Hematopoietic multipotent progenitor cell treated with erythropoietin and hydrocortisone succinate and interleukin-3 and kit ligand, for 15 days (in vitro differentiated cells): ENCODE measurements at places on chromosomes 11 and 22.

DNA sequence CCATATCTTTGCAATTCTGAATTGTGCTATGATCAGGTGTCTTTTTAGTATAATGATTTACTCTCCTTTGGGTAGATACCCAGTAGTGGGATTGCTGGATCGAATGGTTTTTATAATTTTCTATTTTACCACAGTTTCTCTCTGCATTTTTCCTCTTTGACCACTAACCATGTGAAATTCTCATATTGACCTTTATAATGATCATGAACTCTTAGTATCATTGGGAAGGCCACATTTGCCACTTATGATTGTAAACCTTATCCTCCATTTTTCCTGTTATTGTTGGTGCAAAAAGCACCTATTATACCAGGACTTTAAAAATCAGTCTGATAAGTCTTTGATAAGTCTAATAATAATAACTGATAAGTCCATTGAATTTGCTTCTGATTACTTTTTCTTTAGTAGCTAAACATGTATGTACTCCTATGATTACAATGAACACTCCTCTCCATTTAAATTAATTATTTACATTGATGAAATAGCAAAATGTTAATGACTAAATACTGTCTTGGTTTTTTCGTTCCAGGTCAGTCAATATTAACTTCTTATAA is 9.6 kb downstream of the NEAT1 start:
- peak; percentile 29 for DNase-seq

- DNase-seq = no peak
Observed at GRCh38 chr11:58927393-58928106, 11.7 kb upstream of the GLYATL1 start.

DNA sequence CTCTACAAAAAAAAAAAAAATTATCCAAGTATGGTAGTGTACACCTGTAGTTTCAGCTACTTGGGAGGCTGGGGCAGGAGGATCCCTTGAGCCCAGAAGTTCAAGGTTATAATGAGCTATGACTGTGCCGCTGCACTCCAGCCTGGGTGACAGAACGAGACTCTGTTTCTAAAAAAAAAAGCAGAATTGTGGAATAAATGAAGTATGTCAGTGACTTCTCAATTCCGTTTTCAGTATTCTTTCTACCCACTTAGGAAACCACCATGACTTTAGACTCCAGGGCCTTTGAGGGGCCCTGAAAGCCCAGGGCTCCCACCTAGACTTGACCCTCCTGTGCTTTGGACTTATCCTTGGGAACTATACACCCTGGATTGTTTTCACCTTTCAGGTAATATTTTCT is 6.5 kb upstream of the NUP160 start:
- no peak for DNase-seq

GRCh38 chr22:48952256-48953102 is 875.2 kb downstream of the BRD1 start:
- no peak for DNase-seq

DNA sequence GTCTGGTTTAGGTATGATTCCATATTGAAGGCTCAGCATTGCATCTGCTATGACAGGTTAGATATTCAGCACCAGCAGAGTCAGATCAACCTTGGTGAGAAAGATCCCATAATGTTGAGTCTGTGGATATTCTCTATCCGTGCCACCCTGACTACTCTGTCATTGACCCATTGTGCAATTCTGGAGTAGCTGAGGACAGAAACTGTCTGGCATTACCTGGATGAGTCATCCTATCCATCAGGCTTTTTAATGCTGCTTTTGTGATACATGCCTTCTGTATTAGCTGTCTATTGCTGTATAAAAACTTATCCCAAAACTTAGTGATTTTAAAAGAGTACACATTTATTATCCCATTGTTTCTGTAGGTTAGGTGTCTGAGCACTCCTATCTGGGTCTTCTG is 189.1 kb upstream of the FAT3 start:
- DNase-seq = no peak

- no peak for DNase-seq
Observed at GRCh38 chr11:125332821-125333220, 163.2 kb downstream of the FEZ1 start.

- no peak for DNase-seq
Observed at GRCh38 chr22:44728761-44729324, 23.5 kb upstream of the ARHGAP8 start.

DNA sequence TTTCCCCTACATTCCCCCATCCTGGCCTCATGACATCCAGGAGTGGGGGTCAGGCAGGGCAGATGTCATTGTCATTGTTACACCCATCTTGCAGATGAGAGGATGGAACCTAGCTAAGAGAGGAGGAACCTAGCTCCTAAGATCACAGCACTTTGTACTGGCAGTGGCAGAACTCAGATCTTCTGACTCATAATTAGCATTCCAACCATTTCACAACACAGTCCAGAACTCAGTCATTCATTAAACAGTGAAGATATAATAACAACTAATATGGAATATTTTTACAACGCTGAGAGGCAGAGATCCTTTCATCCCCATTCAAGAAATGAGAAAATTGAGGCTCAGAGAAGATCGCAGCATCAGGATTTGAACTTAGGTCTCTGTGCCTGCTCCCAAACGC is 127.8 kb downstream of the CHST1 start:
- DNase-seq = no peak

DNA sequence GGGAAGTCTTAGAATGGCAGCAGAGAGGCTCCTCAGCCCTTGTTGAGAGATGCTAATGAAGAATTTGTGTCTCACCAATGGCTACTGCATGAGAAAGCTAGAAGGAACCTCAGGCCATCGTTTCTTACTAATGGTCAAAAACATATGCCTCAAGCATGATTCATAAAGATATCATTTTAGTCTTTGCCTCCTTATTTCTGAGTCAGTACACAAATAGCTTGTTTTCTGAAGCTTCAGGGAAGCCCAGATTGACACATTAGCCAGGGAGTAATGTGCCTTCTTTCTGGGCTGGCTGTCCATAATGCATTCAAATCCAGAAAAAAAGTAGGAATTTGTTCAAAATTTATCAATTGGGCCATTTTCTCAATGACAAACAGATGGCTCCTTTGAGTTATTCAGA is 169.4 kb upstream of the ZBED5 start:
- DNase-seq = no peak

DNA sequence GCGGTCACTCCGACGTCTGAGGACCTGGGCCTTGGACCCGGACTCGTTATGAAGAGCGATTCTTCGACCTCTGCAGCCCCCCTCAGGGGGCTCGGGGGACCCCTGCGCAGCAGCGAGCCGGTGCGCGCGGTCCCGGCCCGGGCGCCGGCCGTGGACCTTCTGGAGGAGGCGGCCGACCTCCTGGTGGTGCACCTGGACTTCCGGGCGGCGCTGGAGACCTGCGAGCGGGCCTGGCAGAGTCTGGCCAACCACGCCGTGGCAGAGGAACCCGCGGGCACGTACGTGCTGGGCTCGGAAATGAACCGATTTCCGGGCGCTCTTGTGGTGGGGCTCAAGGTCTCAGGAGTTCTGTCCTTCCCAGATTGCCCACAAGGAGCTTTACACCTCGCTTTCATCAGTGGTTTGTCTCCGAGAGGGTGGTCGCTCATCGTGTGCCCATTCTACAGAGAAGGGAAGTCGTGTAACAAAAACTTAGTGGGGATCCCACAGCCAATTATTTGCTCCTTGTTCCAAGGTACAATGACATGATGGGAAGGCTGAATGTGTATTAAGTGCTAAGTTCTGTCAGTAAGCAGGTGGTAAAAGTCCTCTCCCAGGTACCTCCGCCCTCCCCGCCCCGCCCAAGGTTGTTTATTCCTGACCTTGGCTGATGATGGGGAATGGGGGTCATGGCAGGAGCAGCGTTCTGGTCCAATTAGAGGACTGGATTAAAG is 695 bp downstream of the PEX26 start:
- DNase-seq = peak; percentile 8
